D341Med (cell line): ENCODE measurements at places on chromosomes 2 and 18.

GRCh38 chr2:119650206-119650605 lies 28.8 kb upstream of the TMEM177 start:
- DNase-seq: no peak

GRCh38 chr18:76493213-76494161 lies 1.6 kb downstream of the ZNF516 start:
- peak; percentile 82 for DNase-seq

GRCh38 chr18:49858309-49859020 lies 45.1 kb upstream of the ACAA2 start:
- DNase-seq: peak; percentile 90

DNA sequence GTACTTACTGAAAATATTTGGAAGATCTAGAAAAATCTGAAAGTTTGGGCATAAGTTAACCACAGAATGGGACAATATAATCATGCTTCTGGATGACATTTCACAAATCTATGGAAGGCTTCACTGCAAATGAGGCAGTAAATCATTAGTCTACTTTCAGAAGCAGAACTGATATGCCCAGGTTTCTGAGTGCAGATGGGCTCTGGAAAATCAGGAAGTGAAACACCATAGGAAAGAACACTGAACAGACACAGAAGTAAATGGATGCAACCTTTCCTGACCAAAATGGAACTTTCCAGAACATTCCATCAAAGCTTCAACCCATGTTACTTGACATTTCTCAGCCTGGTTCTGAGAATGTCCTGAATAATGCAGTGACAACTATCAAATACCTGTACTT lies 55.1 kb downstream of the KCNG3 start:
- no peak for DNase-seq

- DNase-seq: peak; percentile 86
Measured at GRCh38 chr18:34976899-34977837, 64.0 kb upstream of the MAPRE2 start.

- DNase-seq: no peak
Measured at GRCh38 chr2:30285758-30286157, 54.4 kb downstream of the LBH start.

DNA sequence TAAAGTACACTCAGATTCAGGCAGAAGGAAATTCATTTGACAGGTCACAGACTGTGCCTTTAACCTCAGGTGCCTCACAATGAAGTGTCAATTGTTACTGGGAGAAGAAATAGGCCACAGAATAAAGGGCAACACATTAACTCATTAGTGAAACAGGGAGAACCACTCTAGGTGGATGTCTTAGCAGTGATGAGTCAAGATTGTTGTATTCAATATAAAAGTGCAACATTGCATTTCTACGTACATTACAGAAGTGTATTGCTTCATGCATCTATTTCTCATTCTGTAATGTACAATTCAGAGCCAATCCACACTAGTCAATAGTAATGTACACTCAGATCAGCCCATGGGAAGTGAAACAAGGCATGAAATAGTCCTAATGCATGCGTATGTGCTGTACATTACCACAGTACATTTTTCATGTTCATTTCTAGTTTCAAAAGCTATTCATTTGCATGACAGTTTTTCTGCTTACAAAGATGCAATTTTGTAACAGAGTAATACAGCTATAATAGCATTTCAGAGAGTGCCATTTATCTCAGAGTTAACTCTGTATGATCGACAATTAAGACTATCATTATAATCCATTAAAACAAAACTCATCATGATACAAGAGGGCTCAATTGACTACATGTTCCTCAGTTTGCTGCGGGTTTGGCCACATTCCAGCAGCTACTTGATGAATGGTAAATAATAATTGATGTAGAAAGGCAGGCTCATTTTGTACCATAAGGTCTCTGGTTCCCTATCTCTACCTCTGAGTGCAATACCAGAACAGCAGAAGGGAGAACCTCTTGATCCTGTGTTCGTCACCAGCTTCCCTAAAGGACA lies 12.2 kb upstream of the ARL5A start:
- no peak for DNase-seq

DNA sequence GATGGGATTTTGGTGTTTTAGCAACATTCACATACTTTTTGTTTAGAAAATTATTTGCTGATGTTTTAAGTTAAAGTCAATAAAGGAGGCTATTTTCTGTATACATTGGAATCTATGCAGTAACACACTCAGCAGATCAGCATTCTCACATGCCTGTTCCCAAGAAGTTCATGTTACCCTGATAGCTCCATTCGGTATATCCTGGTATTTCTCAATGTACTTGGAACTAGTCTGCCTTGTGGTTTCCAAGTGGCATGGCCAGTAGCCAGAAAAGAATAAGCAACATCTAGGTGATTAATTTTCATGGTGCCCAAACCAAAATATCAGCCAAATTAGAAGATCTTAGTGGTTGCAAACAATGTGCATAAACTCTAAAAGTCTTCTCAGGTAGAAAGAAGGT lies 5.2 kb upstream of the NCAPH start:
- DNase-seq: no peak

DNA sequence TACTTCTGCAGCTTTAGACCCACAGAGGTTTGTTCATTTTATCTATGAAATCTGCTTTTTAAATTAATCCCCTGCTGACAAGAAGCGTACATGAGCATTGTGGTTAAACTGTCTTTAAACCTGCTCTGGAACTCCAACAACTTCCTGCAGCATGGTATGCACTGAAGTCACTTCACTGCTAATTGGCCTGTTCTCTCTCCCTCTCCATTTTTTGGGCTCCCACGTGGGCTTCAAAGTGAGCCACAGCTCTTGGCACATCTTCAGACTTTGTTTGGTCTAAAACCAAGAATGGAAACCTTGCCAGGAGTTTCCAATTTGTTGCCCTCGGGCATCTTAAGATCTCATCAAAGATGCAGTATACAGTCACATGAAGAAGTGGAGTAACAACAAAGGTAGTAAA lies 311.4 kb downstream of the LRRTM1 start:
- DNase-seq: no peak

- no peak for DNase-seq
Measured at GRCh38 chr18:28382215-28382879, 205.4 kb upstream of the CDH2 start.

DNA sequence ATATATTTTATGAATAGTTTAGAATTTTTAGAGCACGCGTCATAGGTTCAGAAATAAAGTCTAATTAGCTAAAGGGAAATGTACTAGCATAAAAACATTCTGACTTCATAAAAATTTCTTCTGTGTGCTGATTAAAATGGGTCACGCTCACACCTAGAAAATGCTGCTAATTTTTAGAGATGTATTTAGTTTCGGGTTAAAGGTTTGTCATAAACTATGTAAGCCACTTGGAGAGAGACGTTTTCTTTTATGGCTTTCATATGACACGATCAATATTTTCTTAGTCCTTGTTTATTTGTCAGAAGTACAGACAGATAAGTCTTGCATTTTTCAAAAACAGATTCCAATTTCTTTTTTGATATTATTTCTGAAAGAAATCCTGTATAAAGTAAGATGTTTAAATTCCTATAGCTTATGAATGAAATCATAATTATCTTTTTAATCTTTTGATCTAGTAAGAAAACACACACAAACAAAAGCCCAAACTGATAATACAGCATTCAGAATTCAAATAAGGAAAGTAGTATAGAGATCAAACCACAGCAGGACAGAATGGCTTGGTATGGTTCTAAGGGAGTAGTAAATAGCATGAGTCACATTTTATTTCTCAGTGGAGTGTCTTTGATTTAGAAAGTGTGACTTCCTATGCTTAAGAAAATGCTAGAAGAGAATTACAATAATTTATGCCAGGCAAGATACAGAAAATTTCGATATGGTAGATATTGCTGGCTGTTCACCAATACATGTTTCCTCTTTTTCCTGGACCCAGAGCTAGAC lies 236.6 kb downstream of the GPD2 start:
- no peak for DNase-seq

DNA sequence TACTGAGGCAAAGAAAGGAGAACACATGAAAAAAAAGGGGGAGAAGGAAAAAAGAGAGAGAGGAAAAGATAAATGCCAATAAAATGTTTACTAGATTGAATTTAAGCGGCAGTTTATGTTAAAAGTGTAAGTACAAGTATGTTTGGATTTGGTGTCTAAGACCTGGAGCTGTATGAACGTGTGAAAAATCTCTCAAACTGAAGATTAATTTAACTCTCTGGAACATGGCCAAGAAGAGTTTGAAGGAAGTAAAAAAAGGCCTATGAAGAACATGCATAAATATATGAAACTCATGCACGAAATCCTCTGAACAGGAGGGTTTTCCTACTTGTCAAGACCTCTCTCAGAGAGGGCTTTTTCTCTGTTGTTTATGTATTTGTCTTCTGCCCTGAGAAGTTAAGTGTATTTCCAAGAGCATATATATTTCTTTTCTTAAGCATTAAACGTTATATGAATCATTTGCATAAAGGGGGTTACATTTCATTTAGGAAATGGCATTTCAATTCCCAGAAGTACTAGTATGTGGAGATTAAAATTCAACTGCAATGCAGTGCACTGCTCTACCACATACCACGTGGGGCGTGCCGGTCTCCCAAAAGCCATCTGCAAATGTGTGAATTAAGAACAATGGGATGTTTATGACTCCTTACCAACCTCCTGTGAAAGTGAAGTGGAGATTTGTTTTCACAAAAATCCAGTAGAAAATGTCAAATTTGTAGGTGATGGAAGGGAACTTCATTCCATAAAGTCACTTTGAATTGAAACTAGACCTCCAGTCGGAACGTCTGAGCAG lies 281.1 kb upstream of the TRIB2 start:
- no peak for DNase-seq
